Breast epithelium (tissue), 4 donors: ENCODE measurements at places on chromosomes 3 and 15. TPM values are rescaled to one million over a fixed set of nuclear protein-coding genes. Genes with fewer than 3 reads are reported as not detected.

Gene SUCNR1
- 0.33 TPM for total RNA-seq

Gene MORF4L1
- 330 TPM for total RNA-seq

Gene CHRNA7
- total RNA-seq = 2.3 TPM

DNA sequence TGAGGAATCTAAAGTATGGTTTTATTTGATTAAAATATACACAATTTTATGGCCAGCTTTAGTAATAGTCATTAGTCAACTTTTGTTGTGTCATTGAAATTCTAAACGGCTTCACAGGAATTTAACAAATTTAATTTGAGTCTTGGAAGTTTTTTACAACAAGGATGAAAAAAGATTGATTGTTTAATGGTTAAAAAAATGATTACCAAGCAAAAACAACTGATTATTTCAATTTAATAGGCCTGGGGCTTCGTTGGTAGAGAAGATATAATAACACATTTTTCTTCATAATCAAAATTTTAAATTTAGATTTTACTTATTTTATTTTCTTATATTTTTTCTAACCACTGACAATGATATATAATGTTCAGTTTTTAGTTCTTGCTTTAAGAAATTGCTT, 4.4 kb downstream of the MME start:
- no peak overlapping the region for H3K27ac ChIP-seq
- H3K4me1 ChIP-seq = no peaks in the 10 kb centered on the region
- DNase-seq = no peak
- H3K4me3 ChIP-seq = no peak overlapping the region
- H3K36me3 ChIP-seq = no peaks in the 10 kb centered on the region

GRCh38 chr15:100595964-100596363, 6.0 kb downstream of the LINS1 start:
- DNase-seq = peak; percentile 40
- peak overlapping the region; percentile 82 for H3K27ac ChIP-seq
- peak overlapping the region; percentile 34 for H3K4me3 ChIP-seq
- no peaks in the 10 kb centered on the region for H3K36me3 ChIP-seq
- H3K4me1 ChIP-seq = peaks cover 5% of the 10 kb centered on the region

- no peaks in the 10 kb centered on the region for H3K27me3 ChIP-seq
- H3K27ac ChIP-seq = peak overlapping the region; percentile 46
- H3K36me3 ChIP-seq = no peaks in the 10 kb centered on the region
- H3K4me1 ChIP-seq = no peaks in the 10 kb centered on the region
Observed at GRCh38 chr3:11370191-11370590, 98.0 kb downstream of the ATG7 start.

DNA sequence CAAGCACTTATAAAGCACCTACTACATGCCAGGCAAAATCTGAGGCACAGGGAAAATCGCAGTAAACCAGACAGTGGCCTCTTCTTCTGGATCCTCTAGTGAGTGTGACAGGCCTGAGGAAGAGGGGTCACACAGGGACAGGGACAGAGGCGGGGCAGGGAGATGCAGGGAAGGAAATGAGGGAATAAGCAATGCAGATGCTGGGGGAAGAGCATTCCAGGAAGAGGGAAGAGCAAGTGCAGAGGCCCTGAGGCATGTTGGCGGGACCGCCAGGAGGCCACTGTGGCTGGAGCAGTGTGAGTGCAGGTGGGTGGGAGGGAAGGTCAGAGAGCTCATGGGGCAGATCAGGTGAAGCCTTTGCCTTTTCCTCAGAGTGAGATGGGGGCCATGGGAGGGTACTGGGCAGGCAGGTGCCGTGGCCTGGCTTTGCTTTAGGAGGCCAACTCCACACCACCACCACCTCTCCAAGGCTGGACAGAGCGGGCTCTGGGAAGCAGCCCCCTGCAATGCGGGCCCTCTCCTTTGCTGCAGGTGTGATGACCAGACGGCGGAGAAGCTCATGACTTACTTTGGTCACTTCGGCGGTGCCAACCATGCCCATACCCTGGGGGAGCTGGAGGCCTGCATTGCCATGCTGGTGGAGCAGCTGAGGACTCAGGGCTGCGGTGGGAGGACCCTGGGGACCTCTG, 26.8 kb upstream of the GP9 start:
- H3K27ac ChIP-seq = no peak overlapping the region
- H3K27me3 ChIP-seq = no peaks in the 10 kb centered on the region
- H3K4me1 ChIP-seq = no peaks in the 10 kb centered on the region
- no peak for DNase-seq

DNA sequence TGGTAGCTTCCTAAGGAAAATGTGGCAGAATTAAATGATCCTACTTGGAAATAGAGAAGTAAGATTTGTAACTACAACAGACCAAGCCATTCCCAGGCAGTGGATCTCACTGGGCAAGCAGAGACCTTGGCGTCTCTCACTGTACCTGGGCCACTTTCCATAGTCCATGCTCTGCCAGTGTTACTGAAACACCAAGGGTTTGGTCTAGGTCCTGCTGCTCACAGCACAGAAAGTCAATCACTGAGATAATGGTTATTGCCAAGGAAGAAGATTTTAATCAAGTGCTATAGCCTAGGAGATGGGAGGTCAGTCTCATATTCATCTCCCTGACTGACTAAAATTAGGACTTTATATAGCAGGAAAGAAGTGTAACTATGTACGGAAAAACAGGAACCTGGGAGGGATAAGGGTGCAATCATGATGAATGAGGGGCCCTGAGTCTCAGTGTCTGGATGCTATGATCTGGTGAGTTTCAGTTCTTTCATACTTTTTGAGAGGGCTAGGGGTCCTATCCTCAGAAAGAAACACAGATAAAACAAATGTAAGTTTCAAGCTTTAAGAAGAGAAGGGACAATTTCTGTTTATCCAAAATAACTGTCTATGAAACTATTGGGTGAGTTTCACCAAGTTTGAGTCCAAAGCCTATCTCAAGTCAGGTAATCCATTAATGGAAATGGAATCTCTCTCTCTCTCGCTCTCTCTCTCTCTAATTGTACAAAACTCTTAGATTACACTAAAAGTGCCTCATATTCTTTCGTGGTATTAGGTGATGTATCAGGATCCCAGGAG, 20.6 kb downstream of the GPR15 start:
- H3K4me3 ChIP-seq = no peak overlapping the region
- no peak for DNase-seq
- no peaks in the 10 kb centered on the region for H3K36me3 ChIP-seq
- H3K27me3 ChIP-seq = no peaks in the 10 kb centered on the region
- no peak overlapping the region for H3K27ac ChIP-seq

- no peaks in the 10 kb centered on the region for H3K27me3 ChIP-seq
- H3K27ac ChIP-seq = no peak overlapping the region
- H3K36me3 ChIP-seq = no peaks in the 10 kb centered on the region
- no peak for DNase-seq
Observed at GRCh38 chr3:169327546-169328356, 335.8 kb downstream of the MECOM start.

DNA sequence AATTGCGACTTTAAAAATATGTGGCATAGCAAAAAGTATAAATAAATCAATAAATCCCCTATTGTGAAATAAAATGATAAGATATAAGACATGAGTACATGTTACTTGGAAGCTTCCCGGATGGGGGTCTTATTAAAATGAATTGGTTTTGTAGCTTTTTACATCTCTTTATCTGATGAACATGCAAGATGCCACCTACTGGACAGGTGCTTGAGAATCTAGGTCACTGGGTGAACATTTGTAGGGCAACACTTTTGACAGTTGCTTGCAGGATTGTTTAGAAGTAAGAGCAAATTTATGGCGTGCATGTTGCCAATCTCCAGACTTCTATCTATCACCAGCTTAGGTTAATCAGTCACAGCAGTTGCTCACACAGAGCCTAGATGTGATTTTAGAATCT, 362.7 kb upstream of the SUCLG2 start:
- H3K36me3 ChIP-seq = no peaks in the 10 kb centered on the region
- no peak for DNase-seq
- no peaks in the 10 kb centered on the region for H3K4me1 ChIP-seq
- H3K27ac ChIP-seq = no peak overlapping the region
- H3K27me3 ChIP-seq = no peaks in the 10 kb centered on the region
